HT-29 (cell line): ENCODE measurements at places on chromosomes 7 and 10. TPM values are rescaled to one million over a fixed set of nuclear protein-coding genes. Genes with fewer than 3 reads are reported as not detected.

- peak; percentile 20 for DNase-seq
Observed at GRCh38 chr10:110226926-110227641, 19.7 kb downstream of the MXI1 start.

DNA sequence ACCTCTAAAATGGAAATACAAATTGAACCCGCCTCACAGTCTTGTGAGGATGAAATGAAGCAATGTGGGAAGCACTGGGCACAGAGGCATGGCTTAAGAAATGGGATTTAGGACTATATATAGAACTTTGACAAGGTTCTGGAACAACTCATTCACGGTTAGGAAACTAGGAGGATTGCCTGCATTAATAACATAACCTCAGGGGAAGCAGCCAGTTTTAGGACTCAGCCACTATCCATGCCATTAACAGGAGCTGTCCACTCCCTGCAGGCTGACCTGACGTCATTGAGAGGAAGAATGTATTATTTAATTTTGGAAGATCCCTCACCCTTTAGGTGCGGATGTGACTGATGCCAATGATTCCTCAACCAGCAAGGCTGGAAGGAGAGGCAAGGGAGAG, 34.8 kb downstream of the ITGB8 start:
- no peak for DNase-seq

- peak; percentile 65 for DNase-seq
Observed at GRCh38 chr10:84205049-84205852, 10.9 kb downstream of the CDHR1 start.

DNA sequence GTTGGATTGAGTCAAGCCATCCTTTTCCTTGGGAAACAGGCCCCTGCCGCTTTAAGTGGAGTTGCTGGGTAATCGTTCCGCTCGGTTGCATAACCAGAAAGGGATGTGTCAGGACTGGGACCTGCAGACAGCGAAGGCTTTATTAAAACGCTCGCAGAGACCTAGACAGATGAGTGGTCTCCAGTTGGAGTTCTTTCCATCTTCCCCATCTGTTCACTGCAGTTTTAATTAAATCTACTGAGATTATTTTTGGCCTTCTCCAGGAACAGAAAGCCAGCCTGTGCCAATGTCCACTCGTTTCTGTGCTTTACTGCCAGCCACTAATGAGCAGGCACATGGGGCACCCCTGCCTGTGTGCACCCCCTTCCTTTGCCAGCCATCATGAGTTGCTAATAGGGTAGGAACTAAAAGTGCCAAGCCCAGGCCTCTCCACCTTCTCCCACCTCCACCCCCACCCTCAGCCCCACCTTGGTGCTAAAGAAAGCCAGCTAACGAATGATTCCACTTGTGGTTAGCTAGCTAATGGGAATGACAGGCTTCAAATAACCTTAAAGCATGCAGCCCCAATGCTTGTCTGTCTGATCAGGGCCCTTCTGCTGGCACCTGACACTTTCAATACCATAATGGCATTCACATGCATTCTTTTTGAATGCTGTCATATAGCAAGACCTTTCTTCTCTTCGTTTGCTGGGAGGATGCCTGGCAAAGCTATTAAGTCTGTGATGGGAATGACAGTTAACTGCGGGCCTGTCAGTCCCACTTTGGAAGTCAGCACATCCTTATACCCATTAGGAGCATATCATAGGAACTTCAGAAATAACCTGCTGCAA, 556.8 kb upstream of the GALNT17 start:
- no peak for DNase-seq

DNA sequence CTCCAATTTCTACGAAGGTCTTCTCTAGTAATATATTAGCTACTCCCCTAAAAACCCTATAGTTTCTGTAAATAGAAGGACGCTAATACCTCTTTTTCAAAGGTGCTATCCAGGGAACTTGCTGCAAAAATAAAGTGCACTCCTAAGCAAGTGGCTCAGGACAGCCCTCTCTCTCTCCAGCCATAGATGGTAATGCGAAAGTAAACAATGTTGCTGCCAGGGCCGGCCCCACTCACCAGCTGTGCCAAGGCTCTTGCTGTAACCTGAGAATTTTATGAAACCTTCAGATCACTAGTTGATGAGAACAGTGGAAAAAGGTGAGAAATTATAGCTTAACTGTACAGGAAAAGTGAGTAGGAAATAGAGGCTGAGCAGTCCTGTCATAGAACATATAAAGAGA, 10.9 kb upstream of the TAS2R39 start:
- DNase-seq = peak; percentile 10

- DNase-seq = no peak
Observed at GRCh38 chr10:85557077-85557476, 809.5 kb downstream of the GRID1 start.

DNA sequence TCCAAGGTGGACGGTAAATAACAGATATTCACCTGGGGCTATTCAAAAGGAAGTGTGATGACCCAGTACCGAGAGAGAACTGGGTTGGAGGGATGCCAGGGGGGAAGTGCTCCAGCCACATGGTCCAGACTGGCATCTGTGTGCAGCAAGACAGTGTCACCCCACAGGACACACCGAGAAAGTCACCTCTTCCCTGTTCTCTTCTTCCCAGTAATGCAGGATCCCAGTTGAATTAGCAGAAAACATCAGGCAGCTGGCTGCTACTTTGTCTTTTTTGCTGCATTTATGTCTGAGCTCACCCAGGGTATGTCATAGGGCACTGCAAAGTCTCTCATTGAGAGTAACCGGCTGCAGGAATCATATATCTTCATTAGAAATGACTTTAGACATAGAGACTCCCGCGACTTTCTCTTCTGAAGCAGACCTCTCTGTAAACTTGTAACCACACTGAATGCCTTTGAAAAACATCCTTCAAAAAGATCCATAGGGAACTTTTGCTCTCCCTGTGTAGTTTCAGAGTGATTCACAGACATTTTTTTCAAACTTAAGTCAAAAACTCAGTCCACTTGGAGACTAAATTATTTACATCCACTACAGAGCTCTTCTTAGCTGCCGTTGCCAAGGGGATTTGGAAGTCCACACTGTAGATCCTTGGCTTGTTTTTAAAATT, 609.0 kb upstream of the DPP6 start:
- no peak for DNase-seq

DNA sequence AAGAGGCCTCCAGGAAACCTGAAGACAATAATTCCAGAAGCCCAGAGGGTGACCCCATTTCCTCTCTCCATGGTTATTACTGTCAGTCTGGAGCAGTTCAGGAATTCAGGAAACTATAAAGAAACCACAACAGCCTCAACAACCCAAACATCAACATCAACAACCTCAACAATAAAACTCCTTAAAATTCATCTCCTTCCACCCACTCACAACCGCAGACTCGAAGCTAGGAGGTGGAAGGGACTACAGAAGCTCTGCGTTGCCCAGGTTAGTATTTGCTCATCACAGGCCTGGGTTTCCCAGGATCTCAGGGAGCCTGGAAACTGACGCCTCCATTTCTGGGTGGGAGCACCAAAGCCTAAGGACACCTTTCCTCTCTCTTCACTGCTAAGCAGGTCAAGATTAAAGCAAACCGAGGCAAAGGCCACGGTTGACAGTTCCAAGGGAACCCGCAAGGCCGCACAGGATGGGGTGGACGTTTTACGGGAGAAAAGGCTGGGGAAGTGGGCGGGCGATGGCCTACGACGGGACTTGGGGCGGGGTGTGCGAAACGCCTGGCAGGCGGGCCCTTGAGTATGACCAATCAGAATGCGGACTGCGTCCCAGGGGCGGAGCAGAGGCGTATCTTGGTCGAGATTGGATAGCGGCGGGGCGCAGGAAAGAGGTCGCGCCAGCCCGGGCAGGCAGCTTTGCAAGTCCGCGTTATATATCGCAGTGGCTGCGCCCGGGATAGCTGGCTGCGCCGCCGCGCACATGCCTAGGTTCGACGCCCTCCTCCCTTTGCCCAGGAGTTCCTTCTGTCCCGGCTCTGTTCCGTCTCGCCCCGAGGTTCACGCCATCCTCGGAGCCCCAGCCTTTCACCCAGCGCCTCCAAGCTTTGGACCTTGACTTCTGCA, at the start of gene ELOVL3:
Gene ELOVL3, plus strand, starts transcription at position 654 of the 896 bp plus-strand sequence. CDS start 250 bp downstream, outside the sequence.
- DNase-seq = peak; percentile 94

DNA sequence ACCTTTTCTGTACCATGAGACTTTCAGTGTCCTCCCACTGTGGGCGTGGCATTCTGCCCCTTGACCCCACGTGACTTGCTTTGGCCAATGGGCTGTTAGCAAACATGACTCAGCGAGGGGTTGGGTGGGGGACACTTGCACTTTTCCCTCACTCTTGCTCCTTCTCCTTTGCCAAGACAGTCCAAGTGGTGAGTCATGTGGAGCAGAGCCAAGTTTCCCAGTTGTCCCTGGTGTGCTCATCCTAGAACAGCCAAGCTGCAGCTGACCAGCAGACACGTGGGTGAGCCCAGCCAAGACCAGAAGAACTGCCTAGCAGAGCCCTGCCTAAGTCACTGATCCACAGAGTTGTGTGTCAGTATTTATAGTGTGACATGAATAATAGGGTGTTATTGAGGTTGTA, 82.8 kb upstream of the CPXM2 start:
- peak; percentile 34 for DNase-seq

DNA sequence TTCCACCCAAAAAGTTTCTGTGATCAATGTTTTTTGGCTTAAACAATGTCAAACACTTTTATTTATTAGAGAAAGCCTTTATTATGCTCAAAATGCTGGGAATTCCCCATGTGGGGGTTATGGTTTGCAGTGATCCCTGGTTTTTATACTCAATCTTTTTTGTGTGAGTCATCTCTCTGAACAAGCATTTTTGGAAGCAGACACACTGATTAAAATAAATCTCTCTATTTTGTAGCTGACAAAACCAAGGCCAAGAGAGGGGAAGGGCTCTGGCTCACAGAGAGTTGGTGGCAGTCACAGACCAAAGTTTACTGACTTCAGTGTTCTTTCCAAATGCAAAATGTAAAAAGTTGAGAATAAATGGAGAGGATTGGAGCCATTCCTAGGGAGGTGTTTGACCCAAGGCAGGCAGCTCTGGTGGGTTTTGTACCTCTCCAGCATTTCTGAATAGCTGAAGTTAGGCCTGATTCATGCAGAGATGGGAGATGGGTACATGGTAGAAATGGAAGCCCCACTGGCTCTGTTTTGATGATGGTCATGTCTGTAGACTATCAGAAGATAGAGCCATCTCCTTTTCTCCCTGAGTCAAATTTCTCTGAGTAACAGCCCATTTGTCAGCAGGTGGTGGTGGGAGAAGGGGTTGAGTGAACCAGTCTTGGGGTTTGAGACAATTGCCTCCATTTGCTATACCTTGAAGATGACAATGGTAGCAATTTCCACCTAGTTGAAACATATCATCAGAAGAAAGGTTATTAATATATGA, 45.4 kb upstream of the NAMPT start:
- DNase-seq = no peak

DNA sequence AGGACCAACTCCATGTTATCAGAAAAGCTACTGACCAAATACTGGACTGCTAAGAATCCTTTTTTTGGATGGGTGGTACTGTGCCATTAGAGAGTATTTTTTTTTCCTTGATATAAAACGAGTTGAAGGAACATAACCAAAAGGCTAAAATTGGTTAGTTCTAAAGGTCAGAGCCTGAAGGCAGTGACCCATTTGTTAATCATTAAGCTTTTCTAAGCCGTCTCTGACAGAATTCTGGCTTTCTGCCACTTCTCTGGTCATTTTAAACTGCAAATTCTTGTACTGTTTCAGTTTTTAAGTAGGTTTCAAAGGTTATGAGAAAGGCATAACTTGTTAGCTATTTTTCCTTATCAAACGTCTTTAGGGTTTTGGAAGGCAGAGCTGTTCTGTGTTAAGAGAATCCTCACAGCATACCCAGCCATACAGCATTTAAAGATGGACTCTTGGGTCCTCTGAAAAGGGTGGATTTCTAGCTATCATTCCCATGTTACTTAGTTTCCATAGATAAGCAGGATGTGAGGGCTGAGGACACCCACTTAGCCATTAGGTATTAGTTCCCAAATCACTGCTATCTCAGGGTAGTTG, 196.8 kb downstream of the RNLS start:
- peak; percentile 82 for DNase-seq

DNA sequence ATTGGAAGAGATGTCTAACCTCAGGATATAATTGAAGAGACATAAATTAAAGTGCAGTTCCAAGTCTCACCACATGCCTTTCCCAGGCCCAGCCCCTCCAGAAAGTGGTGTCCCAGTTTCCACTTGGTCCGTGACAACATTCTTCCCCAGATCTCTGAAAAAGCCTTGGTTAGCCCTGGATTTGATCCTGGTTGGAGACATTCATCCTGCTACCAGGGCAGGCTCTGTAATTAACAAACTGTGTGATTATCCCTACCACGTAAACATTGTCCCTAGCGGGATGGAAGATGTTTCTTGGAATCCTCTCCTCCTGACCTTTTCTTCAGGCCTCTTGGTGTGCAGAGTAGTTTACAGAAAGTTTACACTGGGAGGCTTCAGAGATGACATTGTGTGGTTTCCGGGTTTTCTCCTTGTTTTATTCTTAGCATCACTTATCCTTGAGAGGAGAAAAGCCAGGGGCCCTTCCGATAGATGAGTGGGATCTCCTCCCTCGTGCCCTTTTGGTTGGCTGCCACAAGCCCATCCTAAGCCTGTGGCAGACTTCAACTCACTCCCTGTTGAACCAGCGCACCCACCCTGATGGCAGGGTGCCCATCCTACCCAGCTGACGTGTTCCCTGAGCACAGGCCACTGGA, 83.8 kb downstream of the COL13A1 start:
- DNase-seq = peak; percentile 44

DNA sequence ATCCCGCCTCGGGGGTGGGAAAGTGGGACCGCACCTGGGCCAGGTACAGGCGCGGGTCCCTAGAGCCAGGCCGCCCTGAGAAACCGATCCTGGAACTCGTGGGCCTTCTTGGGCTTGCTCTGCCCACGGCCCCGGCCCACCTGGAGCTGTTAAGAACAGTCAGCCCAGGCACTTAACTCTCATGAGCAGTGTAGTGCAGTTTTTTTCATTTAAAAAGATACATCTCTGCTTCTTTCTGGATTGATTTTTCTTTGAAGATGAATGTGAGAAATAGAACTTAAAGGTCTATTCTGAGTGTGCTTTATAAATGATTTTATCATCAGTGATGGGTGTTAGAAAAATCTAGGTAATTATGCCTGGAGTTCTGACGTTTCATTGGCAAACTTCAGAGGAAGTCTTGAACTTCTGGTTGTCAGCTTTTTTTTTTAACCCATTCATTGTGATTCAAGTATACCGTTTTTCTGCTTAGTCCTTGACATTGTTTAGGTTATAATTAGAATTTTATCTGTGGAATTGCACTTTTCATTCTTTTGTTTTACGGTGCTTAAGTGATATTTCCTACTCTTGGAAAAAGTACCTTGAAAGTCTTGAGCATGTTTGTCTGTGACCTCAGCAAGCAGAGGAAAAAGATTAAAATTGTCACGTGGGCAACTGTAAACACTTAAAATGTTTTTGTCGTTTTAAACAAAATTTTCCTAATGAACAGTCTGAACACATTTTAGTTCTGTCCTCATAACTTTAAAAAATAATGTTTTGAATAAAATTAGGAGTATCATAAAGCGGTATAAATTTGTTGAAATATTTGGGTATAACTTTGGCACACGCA, 906 bp downstream of the CDK1 start:
- peak; percentile 50 for DNase-seq

GRCh38 chr7:83613232-83613631, 35.7 kb downstream of the SEMA3E start:
- no peak for DNase-seq

ASZ1 gene
- not detected in 2 replicates for total RNA-seq

CDC14C gene
- not detected in 2 replicates for total RNA-seq

PRSS1 gene
- 3.2 and 3.3 TPM in 2 replicates for total RNA-seq

KEL gene
- 0.13 TPM in 1 of 2 replicates, not detected in the other for total RNA-seq

ITGA8 gene
- not detected in 2 replicates for total RNA-seq

NEUROD6 gene
- total RNA-seq = not detected in 2 replicates
